Osteoblast (primary cell): ENCODE measurements at places on chromosomes 1 and 21. TPM values are rescaled to one million over a fixed set of nuclear protein-coding genes. Genes with fewer than 3 reads are reported as not detected.

GRCh38 chr1:205018381-205018780 lies 24.6 kb upstream of the CNTN2 start:
- no peak for DNase-seq
- peaks cover 8% of the 10 kb centered on the region for H3K4me1 ChIP-seq
- no peak overlapping the region for H3K27ac ChIP-seq

PCBP3 gene
- 1.1 and 1.2 TPM in 2 replicates for total RNA-seq

HSD3B2 gene
- not detected in 2 replicates for total RNA-seq

ARTN gene
- total RNA-seq = 0.29 TPM in 1 of 2 replicates, not detected in the other

- H3K4me3 ChIP-seq = no peak overlapping the region
- H3K27me3 ChIP-seq = no peaks in the 10 kb centered on the region
Observed at GRCh38 chr1:219710529-219711194, 97.8 kb upstream of the ZC3H11B start.

DNA sequence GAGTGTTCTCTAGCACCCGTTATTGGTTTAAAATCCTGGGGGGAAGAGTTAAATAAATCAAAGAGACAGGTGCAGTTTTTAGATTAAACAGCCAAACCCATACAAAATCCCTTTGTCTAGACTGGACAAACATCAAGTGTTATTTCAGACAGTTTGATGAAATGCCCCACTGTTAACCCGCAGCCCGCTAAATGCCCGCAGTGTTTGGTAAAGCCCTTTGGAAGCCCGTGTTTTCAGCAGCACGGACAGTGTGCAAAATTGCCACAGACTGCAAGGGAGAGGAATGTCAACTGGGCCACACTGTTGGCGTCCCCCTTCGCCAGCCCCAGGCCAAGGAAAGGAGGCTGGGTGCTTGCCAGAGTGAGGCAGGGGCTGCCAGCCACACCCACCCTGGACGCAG lies 26.6 kb downstream of the AJAP1 start:
- no peaks in the 10 kb centered on the region for H3K4me1 ChIP-seq
- no peaks in the 10 kb centered on the region for H3K36me3 ChIP-seq
- peak; percentile 51 for DNase-seq
- H3K4me3 ChIP-seq = no peak overlapping the region
- no peak overlapping the region for H3K27ac ChIP-seq

GRCh38 chr1:41525891-41526587 lies 41.6 kb upstream of the EDN2 start:
- H3K27me3 ChIP-seq = no peaks in the 10 kb centered on the region
- no peak overlapping the region for H3K4me3 ChIP-seq
- H3K27ac ChIP-seq = no peak overlapping the region
- peak; percentile 51 for DNase-seq
- H3K4me1 ChIP-seq = no peaks in the 10 kb centered on the region
- no peaks in the 10 kb centered on the region for H3K36me3 ChIP-seq

GRCh38 chr1:53068314-53069099 lies 6.5 kb downstream of the PODN start:
- DNase-seq = peak; percentile 73
- H3K27ac ChIP-seq = no peak overlapping the region
- no peaks in the 10 kb centered on the region for H3K36me3 ChIP-seq
- no peaks in the 10 kb centered on the region for H3K4me1 ChIP-seq
- H3K4me3 ChIP-seq = no peak overlapping the region

CFHR3 gene
- 0.36 TPM in 1 of 2 replicates, not detected in the other for total RNA-seq

DNA sequence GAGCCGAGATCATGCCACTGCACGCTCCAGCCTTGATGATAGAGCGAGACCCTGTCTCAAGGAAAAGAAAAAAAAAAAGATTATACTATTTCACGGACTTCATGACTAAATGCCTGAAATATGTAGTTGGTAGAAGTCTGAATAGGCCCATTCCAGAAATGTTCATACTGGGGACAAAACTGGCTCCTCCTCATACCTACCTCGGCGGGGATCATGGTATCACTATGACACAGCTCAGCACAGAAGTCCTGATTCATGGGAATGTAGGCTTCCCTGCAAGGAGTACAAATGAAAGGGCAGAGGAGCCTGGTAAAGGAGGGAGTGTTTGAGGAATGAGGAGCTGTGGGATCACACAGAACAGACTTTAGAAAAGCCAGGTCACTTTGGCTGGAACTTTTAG lies 5.0 kb downstream of the SPATA46 start:
- DNase-seq = no peak
- peaks cover 18% of the 10 kb centered on the region for H3K27me3 ChIP-seq
- H3K4me1 ChIP-seq = no peaks in the 10 kb centered on the region
- H3K36me3 ChIP-seq = no peaks in the 10 kb centered on the region
- no peak overlapping the region for H3K4me3 ChIP-seq

DNA sequence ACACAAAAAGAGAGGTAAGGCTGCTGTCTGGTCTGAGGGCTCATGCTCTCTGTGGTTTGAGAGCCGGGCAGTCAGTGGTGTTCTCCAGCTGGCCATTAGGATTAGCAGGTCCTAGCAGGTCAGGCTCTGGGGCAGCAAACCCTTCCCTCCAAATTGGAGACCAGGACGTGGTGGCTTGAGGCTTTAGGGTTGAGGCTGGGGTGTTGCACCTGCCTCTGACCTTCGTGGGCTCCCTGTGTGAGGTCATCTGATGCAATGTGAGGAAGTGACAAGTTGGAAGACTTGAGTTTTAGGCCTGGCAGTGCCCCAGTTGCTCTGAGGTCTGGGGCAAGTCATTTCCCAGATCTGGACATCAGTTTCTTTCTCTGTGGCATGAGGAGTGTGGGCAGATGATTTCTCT lies 24.4 kb downstream of the SZRD1 start:
- H3K4me3 ChIP-seq = no peak overlapping the region
- DNase-seq = peak; percentile 70
- peak overlapping the region; percentile 59 for H3K27ac ChIP-seq
- H3K36me3 ChIP-seq = peaks cover 26% of the 10 kb centered on the region

NOS1AP gene
- total RNA-seq = under 0.01 TPM in 1 of 2 replicates, not detected in the other

DNA sequence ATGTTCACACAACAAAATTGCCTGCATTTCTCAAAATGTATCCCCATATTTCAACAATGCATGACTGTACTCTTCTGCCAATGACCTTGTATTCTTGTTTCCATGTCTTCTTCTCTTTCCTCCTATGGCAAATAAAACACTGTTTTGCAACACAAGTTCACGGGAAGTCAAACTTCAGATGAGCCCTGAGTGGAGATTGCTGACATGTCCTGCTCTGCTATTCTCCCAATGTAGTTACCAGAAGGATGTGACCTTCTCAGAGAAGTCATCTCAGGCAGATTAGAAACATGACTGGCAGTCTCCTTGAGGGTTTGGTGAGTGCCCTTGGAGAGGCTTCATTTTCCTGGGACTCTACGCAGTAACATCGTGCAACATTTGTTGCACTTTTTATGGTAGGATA lies 15.6 kb downstream of the FCGR2B start:
- peaks cover 7% of the 10 kb centered on the region for H3K27me3 ChIP-seq
- H3K27ac ChIP-seq = no peak overlapping the region
- H3K4me3 ChIP-seq = no peak overlapping the region
- DNase-seq = no peak

- peak overlapping the region; percentile 69 for H3K27ac ChIP-seq
- peaks cover 13% of the 10 kb centered on the region for H3K4me1 ChIP-seq
- no peaks in the 10 kb centered on the region for H3K27me3 ChIP-seq
- no peak overlapping the region for H3K4me3 ChIP-seq
- H3K36me3 ChIP-seq = no peaks in the 10 kb centered on the region
Observed at GRCh38 chr1:235881930-235882700, 15.4 kb upstream of the LYST start.

CD52 gene
- not detected in 2 replicates for total RNA-seq

RNF186 gene
- total RNA-seq = not detected in 2 replicates
